ENCODE measurements at places on chromosomes 6 and 20.

DNA sequence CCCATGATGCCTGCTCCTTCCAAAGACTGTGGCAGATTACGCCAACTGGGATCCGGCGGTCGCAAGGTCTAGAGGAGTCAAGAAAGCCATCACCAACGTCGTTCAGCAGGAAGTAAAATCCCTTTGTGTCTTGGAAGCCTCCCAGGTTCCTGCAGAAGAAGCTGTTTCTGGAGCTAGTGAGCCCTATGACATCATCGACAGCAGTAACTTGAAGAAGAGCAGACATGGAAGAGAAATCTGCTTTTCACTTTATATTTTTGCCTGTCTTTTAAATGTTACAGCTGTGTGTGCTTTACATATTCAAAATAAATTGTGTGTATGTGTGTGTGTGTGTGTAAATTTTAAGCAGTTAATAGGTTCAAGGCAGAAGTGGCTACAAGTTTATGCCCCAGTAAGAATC lies 7.4 kb upstream of the OR2H2 start:
- no peak for DNase-seq

- DNase-seq, result no peak
Observed at GRCh38 chr6:169891421-169891820, 140.0 kb downstream of the ERMARD start.

DNA sequence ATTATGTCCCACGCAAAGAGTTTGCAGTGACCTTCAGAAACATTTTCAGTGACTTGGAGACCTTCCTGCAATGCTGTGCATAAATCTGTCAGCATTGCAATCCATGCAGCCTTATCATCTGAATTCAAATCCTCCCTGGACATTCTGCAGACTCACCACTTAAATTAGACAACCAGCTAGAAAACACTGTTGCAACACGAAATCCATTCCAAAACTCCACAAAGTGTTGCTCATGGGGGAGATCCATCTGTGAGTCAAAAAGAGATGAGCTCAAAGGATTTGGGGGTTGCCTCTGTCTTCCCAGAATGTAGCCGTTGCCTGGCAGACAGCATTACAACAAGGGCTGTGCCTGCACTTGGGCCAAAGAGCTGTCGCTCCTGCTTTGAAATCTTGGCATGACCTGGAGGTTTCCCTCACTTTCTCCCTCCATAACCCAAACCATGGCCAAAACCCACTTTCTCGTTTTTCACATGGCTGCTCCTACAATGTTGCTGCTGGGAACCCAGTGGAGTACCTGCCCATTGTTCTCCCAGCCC lies 163.5 kb upstream of the CDYL start:
- no peak for DNase-seq

- DNase-seq, result no peak
Observed at GRCh38 chr6:45997875-45998506, 17.7 kb downstream of the CLIC5 start.

DNA sequence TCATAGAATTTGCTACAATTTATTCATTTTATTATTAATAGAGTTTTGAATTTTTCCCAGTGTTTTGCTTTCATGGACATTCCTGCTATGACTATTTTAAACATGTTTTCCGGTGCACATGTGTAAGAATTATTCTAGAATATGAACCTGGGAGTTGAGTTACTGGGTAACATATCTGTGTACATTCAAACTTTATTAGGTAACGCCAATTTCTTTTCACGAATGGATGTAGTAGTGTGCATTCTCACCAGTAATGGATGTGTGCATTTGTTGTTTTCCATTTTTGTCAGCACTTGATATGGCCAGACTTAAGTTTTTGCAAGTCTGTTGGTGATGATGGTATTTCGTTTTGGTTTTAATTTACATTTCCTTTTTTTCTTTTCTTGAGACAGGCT lies 118.8 kb downstream of the CDKAL1 start:
- no peak for DNase-seq

- DNase-seq, result no peak
Observed at GRCh38 chr6:89542866-89543265, 95.7 kb downstream of the LYRM2 start.

GRCh38 chr20:12040261-12040660 lies 122.6 kb downstream of the BTBD3 start:
- no peak for DNase-seq

DNA sequence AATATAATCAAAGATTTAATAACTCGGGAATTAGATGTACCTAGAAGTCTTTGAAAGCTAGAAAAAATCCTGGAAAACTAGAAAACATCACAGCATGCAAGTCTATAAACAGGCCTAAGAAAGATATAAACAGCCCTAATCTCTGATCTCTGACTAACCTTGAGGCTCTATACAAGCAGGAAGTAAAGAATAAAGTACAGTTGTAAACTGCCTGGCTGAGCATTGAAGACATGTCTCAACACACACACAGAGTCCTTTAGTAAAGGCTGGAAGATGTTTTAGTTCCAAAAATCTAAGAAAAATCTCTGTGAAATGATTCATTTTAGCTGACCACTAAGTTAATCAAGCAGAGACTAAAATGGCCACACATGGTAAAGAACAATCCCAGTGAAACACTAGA lies 774.5 kb downstream of the EYS start:
- DNase-seq, result no peak

- no peak for DNase-seq
Observed at GRCh38 chr6:116471531-116471930, 10.4 kb downstream of the CALHM6 start.

DNA sequence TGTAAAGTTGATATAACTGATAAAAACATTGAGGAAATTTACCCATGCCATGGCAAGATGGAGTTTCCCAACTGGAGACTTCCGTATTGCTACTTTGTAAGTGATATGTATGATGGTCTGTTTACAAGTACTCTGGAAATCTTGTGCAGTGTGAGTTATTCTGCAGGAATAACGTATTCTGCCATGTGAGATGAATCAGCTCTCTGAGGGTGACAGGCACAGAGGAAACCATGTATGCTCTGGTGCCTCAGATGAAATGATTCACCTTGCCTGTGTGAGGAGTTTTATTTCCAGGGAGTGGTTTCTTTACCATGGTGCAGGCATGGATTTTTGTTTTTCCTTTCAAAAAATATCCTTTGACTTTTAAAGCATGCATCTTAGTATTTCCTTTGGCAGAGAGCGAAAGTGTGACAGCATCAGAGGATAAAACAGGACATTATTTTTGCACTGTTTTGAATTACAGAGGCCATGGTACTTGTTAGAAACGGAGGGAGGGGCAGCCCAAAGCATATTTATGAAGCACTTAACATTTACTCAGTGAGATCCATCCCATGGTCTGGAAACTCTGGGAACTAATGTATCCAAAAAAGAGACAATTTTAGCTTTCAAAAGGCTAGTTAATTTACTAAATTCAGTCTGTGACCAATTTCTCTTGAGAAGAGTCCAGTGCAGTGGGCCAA lies 36.0 kb upstream of the MTRF1L start:
- no peak for DNase-seq

GRCh38 chr6:68873236-68873635 lies 238.2 kb downstream of the ADGRB3 start:
- DNase-seq, result no peak

DNA sequence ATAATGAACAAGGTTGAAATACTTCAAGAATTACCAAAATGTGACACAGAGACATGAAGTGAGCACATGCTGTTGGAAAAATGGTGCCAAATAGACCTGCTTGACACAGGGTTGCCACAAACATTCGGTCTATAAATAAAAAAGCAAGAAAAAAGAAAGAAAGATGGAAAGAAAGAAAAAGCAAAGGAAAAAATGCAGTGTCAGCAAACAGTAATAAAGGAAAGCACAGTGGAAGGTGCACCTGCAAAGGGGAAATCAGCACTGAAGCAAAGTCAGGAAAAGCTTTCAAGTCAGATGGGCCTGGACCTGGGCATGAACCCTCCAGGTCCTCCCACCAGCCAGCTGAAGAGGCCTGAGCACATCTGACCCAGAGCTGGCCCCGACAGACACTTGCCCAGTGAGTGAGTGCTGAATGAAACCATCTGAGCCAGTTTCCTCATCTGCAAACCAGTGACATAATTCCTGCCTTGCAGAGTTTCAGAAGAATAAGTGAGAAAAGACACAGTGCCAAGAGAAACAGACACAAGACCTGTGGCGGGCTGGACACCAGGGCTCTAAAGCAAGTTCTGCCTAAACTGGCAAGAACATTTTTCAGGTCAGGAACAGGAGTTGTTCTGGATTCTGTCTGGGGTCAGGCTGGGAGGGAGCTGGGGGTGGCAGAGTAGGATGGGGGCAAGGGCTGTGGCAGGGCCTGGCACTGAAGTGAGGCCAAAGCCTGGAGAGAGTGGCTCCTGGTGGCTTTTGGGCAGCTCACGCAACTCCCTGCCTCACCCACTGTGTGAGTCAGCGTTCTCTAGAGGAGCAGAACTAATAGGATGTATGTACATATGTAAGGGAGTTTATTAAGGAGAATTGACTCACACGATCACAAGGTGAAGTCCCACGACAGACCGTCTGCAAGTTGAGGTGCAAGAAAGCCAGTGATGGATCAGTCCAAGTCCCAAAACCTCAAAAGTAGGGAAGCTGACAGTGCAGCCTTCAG lies 23.9 kb upstream of the MICB start:
- no peak for DNase-seq

DNA sequence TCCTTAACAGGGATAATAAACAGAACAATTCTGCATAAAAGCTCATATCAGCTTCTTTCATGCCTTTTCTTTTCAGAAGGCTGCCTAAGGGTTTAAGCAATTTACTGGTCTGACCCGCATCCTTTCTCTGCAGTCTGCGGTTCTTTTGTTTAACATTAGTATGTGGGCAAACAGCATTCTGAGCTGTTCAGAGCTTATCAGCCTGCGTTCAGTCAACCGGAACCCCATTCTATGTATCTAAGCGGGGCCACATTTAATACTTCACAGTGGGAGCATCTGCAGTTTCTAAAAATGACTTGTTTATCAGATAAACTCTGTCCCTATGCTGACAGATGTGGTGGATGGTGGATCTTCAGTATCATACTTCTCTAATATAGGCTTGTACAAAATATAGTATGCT lies 758.9 kb upstream of the MMS22L start:
- no peak for DNase-seq

DNA sequence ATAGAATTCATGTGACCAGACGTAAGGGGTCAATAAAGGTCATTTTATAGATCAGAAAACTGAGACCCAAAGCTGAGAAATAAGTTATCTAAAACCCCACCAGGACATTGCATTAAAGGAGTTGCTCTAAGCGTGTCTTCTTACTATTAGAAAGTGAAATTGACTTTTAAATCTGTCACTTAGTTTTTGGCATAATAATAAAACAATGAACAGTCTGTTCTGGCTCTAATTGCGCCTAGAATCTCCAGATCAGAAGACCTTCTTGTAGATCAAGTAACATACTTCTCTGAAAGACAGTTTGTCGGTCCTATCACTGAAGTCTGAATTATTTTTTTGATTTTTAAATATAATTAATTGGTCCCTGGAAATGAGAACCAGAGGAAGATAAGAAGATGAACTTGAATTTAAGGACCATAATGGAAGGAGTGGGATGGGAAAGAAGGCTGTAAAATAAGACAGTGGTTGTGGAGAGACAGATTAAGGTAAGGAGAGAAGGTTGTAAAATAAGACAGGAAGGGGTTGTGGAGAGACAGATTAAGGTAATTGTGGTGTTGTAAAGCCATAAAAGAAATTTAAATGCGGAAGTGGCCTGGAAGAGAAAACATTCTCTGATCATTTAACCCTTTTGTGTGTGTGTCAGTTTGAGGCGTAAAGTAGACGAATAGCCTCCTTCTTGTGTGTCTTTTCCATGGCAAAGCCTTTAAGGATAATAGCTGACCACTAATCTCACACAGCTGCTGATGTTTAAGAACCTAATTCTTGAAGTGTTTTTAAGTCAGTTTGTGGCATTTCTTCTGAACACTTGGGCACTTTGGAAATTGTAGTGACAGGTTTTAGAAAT lies 20.1 kb downstream of the TOP1 start:
- DNase-seq, result no peak

DNA sequence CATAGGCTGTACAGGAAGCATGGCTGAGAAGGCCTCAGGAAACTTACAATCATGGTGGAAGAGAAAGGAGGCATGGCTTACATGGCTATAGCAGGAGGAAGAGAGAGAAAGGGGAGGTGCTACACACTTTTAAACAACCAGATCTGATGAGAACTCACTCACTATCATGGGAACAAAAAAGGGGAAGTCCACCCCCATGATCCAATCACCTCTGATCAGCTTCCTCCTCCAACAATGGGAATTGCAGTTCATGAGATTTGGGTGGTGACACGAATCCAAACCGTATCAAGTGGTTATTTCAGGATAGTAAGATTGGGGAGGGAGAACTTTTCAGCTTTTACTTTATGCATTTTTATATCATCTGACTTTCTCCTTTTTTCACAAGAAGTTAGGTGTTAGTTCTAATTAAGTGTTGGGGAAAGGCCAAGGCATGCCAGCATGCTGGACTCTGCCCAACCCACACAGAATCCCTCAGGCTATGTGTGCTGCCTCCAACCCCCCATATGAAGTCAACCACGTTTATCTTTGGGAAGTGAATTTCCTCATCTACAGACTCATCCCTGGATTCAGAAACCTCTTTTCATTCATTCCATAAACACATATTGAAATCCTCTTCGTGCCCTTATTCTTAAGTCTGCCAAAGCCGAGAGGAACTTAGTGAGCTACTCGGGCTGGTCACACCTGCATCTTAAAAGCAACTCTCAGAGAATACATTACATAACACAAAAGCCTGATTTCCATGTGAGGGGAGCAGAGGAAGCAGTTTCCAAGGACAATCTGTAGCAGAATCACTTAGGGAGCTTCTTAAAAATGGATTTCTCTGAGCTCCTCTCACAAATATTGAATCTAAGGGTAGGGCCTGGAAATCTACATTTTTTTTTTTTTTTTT lies 16.7 kb upstream of the CLIC5 start:
- no peak for DNase-seq

GRCh38 chr6:58419321-58419720 lies 1101.9 kb downstream of the PRIM2 start:
- no peak for DNase-seq

DNA sequence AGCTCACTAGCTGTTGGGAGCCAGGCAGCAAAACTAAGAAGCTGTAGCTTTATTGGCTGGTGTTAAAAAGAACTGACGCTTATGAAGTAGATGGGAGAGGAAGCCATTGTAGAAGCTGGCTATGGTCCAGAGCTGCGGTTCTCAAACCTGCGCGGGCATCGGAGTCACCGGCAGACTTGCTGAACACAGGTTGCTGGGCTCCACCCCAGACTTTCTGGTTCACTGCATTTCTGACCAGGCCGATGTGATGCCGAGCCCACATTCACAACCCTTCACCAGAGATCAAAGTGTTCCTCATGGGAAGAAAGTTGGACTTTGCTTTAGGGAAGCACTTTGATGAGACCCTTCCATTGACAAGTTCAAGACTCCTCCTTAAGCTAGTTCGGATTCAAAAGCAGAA lies 231.6 kb downstream of the QKI start:
- DNase-seq, result no peak

- DNase-seq, result no peak
Observed at GRCh38 chr6:116475141-116475540, 14.0 kb downstream of the CALHM6 start.

DNA sequence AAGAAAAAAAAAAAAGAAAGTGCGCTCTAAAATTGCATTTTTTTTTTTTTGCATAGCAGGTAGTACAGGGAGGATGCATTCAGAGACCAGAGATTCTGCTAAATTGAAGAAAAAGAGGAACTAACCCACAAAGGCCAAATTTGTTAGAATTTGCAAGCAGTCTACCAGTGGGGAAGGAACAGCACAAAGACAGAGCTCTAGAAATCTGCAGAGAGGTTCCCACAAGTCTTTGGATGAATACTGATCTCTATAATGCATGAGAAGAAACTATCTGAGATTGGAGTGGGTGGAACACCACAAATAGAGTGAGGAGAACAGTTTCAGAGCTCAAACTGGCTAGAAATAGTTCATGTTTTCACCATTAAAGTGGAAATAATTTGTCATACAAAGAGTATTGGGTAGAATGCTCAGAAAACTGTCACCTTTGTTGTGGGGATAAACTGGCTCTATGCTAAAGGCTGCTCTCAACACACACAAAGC lies 79.6 kb upstream of the AHI1 start:
- no peak for DNase-seq

Data from activated naive CD4-positive, alpha-beta T cell treated with anti-CD3 and anti-CD28 coated beads, Interleukin-2, amount 10 ng/mL, durations not matched to agents 7 days and 5 days (primary cell).